GM10248 (cell line): ENCODE measurements at places on chromosomes 13 and 19.

- no peak for DNase-seq
These were observed 61.4 kb downstream of the KDM4B start for GRCh38 chr19:5030136-5030820.

- DNase-seq: no peak
These were observed 82.2 kb downstream of the MIPEP start for GRCh38 chr13:23806874-23807526.

DNA sequence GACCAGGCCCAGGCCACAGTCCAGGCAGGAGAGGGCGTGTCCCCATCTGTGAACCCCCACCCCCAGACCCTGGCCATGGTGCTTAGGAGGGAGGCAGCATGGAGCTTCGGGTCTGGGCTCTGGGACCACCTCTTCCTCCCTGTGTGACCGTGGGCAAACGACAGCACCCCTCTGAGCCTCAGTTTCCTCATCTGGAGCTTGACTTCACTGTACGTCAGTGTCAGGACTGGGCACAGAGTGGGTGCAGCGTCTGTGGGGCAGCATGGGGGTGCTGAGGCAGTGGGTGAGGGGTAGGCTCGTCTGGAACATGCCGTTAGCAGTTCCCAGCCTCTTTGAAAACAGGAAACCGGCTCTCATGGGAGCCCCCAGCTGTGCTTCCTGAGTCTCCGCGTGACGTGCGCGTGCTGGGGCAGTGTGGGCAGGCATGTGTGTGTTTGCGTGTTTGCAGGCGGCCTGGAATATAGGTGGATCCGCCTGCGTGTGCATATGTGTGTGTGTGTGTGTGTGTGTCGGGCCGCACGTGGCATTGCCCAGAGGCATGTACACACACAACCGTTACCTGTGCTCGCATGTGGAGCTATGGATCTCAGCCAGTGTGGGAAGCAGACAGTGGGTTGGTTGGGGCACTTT lies 15.8 kb downstream of the ARRDC2 start:
- DNase-seq: peak; percentile 28

- peak; percentile 26 for DNase-seq
These were observed 28.0 kb downstream of the CARS2 start for GRCh38 chr13:110677731-110678545.

GRCh38 chr13:41457589-41458186 lies 338 bp downstream of the RGCC start:
- peak; percentile 38 for DNase-seq

GRCh38 chr13:71596116-71596515 lies 270.9 kb downstream of the DACH1 start:
- DNase-seq: no peak

DNA sequence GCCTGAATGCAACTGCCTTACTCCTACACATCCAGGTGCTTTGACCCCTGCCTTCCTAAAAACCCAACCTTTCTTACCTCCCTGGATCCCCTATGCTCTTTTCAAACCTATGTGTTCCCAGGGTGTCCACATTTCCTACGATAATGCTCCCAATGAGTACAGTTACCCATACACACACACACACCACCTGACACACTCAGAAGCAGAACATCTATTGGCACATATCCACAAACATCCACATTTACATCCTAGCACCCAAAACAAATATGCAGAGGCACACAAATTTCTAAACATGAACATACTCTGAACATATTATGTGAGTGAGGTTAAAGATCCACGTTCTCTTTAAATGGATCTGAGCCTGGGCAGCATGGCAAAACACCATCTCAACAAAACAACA lies 22.4 kb upstream of the PLAUR start:
- DNase-seq: no peak

- DNase-seq: no peak
These were observed 94.6 kb downstream of the DACH1 start for GRCh38 chr13:71772361-71772760.

DNA sequence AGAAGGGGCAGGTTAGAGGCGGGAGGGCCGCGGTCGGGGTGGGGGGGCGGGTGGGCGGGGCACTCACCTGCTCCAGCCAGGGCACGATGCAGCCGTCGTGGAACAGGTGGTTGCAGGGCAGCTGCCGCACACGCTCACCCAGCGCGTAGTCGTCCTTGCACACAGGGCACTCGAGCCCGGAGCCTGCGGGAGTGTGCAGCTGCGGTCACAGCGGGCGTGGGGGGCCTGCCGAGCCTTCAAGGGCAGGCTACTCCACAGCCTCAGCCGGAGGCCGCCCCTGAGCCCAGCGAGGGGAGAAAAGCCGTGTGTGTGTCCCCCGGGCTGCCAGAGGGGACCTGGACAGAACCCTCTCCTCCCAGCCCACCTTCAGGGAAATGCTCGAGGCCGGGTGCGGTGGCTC lies 8.6 kb downstream of the FGF22 start:
- DNase-seq: no peak

DNA sequence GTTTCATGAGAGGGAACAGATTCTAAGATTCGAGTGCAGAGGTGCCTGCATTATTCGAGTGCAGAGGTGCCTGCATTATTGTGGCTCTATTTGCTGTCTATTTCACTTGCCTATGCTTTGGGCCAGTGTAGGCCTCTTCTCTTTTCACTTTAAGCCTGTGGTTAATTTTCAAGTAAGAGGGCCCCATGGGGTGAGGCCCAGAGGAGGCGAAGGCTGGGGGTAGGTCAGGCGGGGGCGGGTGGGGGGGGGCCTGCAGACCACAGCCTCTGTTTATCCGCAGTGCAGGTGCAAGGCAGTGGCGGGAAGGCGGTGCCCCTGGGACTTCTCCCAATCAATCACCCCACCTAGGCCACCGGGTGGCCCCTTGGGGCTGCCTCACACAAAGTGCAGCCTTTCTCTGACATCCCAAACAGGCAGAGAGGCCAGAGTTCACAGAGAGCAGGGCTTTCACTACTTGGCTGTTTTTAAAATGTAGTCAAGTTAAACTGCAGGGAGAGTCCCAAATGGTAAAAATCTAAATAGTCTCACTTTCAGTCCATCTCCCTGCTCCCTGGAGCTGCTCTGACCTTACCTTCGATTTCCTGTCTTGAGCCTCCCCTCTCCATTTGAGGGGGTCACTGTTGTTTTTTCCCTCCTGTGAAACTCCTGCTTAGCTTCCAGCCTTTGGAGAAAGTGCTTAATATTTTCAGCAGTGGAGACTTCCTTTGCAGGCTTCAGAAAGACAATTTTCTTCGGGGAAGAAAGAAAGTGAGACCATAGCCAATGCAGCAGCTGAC lies 249.0 kb downstream of the DLEU7 start:
- peak; percentile 80 for DNase-seq

DNA sequence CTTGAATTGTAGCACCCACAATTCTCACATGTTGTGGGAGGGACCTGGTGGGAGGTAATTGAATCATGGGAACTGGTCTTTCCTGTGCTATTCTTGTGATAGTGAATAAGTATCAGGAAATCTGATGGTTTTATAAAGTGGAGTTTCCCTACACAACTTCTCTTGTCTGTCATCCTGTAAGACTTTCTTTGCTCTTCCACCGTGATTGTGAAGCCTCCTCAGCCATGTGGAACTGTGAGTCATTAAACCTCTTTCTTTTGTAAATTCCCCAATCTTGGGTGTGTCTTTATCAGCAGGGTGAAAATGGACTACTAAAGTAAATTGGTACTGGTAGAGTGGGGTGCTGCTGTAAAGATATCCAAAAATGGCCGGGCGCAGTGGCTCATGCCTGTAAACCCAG lies 215.6 kb downstream of the LIG4 start:
- DNase-seq: no peak

- peak; percentile 86 for DNase-seq
These were observed 8.0 kb downstream of the MYO1F start for GRCh38 chr19:8569066-8569771.

GRCh38 chr19:16945364-16945714 lies 56.5 kb downstream of the F2RL3 start:
- DNase-seq: peak; percentile 4

- DNase-seq: peak; percentile 96
These were observed at the start of gene ZNF611 for GRCh38 chr19:52734893-52735661. ZNF611 (minus strand) TSS chr19:52735044; CDS start chr19:52715894, 19,150 bp downstream.

GRCh38 chr13:30115257-30115600 lies 192.1 kb downstream of the KATNAL1 start:
- no peak for DNase-seq

DNA sequence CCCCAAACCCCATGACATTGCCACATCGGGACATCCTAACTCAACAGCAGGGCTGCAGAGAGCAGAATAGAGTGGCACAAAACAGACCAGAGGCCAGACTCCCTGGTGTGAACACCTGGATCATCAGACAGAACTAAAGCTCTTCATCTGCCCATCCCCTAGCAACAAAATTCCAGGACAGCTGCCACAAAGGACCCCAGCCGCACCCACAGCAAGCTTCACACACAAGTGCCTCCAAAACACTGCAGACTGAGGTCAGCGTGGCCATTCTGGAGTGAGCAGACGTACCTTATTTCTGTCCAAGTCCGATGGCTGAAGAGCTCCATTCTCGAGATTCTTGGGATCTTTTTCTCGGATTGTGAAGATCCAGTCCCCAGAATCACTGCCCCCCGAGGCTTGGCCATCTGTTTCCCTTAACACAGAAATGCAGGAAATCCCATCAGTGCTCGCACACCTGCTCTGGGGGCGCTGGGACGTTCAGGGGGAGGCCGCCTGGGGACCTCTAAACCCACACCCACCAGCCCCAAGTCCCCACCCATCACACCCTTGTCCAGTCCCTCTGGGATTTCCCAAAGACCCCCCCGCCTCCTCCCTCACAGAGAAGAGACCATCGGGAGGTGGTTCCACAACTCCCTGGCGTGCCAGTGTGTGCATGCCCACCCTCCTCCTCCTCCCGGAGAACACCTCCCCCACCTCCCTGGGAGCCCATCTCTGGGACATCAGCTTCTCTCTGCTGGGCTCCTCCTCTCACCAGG lies 115.2 kb downstream of the STK24 start:
- no peak for DNase-seq

DNA sequence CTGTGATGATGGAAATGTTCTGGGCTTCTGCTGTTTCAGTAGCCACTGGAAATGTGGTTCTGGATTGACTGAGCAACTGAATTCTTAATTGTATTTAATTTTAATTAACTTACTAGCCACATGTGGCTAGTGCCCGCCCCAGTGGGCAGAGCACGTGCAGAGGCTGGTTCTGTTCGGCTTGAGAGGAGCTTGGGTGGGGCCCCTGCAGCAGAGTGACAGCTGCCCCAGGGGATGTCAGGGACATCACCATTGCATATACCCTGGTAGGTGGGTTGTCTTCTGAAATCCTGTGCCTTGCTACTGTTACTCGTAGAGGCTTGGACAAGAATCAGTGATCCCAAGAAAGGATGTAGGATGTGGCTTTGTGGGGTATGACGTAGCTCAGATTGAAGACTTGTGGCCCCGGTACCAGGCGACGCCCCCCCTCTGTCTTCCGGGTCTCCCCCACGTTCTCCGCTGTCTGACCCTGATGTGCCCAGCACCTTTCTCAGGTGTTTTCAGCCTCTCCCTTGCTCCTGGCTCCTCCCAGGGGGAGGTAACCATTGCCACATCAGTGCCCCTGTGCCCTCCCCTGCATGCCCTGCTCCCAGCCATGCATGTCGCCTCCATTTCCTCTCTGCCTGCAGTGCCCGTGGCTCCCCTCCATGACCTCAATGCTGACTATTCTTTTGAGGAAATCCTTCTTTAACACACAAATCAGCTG lies 102.6 kb upstream of the RNF113B start:
- no peak for DNase-seq

- DNase-seq: no peak
These were observed 3.7 kb upstream of the CSNK1A1L start for GRCh38 chr13:37109051-37109678.

GRCh38 chr13:84645196-84646012 lies 763.1 kb upstream of the SLITRK1 start:
- no peak for DNase-seq

- no peak for DNase-seq
These were observed 112.4 kb upstream of the WASF3 start for GRCh38 chr13:26445092-26445491.

DNA sequence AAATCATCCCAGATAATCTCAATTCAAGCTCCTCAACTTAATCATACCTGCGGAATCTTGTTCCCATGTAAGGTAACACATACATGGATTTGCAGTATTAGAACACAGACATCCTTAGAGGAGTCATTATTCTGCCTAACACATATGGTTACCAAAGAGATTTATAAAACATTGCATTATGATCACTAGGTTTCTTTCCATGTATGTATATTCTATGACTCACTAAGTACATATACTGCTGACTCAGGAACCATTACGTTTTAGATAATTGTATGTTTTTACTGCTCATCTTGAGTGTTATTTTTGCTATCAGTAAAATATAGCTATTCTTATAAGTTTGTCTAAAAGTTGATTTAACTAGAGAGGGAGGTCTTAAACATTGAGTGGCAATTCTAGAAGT lies 182.9 kb downstream of the SLITRK6 start:
- no peak for DNase-seq

DNA sequence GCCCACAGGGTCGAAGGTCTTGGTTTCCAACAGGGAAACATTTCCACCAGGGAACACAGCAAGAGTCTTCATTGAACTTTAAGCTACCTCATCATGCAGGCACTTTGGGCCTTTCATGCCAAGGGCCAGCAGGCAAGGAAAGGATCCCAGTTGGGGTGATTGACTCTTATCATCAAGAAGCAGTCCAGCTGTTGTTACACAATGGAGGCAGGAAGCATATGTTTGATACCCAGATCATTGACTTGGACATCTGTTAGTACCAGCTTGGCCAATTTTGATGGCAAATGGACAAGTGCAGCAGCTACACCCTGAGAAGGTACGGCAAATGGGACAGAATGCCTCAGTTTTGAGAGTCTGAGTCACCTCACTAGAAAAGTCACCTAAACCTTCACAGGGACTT lies 10.9 kb upstream of the RCBTB1 start:
- no peak for DNase-seq

- no peak for DNase-seq
These were observed 29.9 kb downstream of the LAIR2 start for GRCh38 chr19:54532528-54532927.

DNA sequence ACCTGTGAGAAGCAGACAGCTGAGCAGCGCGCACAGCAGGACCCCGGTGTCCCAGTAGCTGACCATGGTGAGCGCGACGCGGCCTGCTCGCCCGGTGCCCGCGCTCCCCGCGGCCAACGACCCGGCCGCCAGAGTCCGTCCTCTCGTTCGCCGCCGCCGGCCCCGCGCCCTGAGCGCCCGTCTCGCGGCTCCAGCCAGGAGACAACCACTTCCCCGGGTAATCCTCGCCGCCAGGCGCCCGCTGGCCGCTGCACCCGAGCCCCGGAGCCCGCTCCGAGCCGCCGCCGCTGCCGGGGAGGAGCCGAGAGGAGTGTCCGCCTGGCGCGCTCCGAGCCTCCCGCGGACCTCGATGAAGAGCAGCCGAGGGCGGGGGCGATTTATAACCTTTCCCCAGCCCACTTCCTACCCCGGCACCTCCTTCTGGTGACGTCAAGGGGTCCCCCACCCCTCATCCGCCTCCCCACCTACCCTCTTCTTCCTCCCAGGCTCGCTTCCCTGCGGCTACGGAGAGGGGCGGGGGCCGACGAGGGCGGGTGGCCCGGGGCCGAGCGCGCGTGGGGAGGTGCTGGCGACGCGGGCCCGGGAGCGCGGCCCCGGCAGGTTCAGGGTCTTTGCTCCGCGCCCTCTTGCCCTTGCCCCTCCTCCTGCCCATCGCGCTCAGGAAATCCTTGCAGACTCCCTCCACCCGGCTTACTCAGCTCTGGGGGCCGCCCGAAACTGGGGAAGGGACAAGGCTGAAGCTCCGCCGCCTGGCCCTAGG lies at the start of gene FLT1:
FLT1 (minus strand) TSS at position 351 of the 760 bp plus-strand sequence; CDS start at position 66, 285 bp downstream.
- peak; percentile 51 for DNase-seq

- DNase-seq: no peak
These were observed 6.5 kb upstream of the LILRB2 start for GRCh38 chr19:54287456-54287855.
